ENCODE measurements at places on chromosomes 5 and 9.

- no peak for DNase-seq
Measured at GRCh38 chr5:152437866-152438265, 32.8 kb upstream of the NMUR2 start.

DNA sequence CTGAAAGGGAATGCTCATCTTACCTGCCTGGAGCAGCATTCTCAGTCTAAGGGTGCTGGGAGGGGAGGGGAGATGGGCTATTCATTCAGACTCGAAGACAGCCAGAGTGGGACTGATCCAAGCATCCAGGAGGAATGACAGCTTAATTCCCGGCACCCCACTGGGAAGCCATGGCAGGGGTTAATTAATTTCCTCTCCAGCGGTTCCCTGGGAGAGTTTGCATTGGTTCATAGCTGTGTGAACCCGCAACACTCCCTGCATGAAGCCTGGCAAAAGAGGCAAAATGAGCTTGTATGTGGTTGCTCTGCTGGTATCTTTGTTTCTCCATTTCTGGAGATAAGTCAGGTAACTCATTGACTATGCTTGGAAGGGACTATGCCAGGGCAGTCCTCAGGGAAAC, 401.0 kb upstream of the SLC24A2 start:
- no peak for DNase-seq

DNA sequence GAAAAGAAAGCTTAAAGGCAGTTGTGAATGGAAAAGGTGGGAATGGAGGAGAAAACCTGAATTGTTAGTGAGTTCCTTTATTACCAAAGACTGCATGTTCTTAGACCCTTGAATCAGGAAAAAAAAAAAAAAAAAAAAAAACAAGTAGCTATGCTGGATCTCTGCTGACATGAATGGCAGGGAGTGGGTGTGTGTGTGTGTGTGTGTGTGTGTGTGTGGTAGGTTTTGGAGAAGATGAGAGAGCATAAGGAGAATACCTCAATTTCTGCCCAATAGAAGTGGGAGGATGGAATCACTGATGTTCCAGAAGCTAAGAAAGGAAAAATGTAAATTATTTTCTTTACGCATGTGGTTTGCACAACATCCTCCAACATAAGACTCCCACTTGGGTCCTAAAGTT, 25.5 kb upstream of the NR4A3 start:
- DNase-seq, result no peak

DNA sequence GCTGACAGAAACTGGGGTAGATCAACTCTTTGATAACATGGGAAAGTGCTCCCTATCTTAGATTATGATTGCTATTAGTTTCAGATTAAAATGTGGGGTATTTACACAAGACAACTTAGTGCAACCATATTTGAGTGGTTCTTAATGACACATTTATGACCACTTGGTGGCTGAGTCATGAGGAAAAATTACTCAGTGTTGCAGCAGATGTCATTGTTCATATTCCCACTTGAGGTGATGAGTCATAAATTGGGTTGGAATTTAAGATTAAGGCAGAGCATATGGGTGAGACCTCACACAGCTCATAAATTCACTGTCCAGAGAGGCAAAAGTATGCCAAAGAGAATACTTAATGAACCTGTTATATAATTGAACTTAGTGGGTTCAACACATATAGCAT, 408.3 kb downstream of the DMRT2 start:
- no peak for DNase-seq

- DNase-seq, result no peak
Measured at GRCh38 chr9:120724757-120725400, 10.6 kb upstream of the MEGF9 start.

DNA sequence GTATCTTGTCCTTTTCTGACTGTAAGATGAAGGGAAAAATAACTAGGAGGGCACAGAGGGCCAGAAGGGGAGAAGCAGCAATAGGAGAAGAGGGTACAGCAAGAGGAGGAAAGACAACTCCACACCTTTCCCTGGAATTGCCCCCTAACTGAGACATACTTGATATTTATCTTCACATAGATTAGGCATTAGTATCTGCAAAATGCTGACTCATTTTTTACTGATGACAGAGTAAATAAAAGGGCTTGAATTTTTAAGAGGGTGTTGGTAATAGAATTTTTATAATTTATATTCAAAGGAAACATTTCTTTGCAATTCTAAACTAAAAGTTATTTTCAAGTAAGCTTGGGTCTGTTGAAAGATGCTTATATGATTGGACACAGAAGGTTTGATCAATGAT, 86.8 kb upstream of the PRRC1 start:
- DNase-seq, result no peak

GRCh38 chr5:30867711-30868110, 325.8 kb upstream of the CDH6 start:
- no peak for DNase-seq

- no peak for DNase-seq
Measured at GRCh38 chr5:155696362-155696761, 630.6 kb upstream of the SGCD start.

- DNase-seq, result no peak
Measured at GRCh38 chr9:137825324-137825989, 52.1 kb upstream of the CACNA1B start.

DNA sequence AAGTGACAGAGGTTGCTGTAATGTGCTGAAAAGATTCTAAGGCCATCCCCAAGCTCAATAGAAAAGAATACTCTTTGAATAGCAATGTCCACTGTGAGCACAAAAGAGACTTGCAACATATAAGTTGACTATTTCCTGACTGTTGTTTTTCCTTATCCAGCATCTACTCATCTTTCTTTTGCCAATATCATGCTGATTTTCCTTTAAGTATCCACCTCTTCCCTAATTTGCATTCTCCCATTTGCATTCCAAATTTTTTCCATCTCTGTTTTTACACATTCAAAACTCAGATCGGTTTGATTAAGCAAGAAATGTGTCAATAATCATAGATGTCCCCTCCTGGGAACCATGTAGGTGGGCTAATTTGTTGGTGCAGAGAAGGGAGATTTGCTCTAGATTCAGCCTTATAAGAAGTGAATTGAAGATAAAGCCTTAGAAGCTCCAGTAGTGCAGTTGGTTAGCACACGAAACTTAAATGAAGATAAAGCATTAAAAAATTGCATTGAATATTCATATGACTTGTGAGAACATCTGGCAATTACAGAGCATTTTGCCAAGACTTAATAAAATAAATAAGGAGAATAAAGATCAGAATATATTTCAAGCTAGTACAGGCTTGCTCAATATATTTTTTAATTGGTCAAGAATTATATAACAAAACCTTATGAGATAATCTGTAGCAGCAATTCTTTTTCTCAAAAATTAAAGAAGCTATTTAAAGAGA, 267.6 kb downstream of the TMEM167A start:
- DNase-seq, result no peak

GRCh38 chr5:76038212-76038611, 45.0 kb upstream of the SV2C start:
- no peak for DNase-seq

DNA sequence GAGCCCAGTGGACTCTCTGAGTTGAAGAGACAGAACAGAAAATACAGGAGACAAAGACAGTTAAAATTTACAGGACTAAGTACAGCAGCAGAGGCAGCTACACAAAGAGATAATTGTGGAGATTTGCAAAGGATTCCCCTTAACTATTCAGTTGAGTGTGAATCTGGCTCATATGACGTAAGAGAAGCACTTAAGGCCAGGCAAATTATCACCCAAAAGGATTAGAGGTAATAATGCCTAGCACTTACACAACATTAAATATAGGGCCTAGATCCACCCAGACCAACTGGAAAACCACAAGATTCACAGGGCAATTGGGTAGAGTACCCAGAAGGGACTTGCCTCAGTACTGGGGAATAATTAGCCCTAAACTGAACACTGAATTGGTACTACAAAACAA, 41.3 kb downstream of the ADAMTS6 start:
- DNase-seq, result no peak

- no peak for DNase-seq
Measured at GRCh38 chr5:50301756-50302155, 139.3 kb downstream of the EMB start.

Data from activated naive CD4-positive, alpha-beta T cell (primary cell).